D721Med (cell line): ENCODE measurements at places on chromosomes 12 and 14.

DNA sequence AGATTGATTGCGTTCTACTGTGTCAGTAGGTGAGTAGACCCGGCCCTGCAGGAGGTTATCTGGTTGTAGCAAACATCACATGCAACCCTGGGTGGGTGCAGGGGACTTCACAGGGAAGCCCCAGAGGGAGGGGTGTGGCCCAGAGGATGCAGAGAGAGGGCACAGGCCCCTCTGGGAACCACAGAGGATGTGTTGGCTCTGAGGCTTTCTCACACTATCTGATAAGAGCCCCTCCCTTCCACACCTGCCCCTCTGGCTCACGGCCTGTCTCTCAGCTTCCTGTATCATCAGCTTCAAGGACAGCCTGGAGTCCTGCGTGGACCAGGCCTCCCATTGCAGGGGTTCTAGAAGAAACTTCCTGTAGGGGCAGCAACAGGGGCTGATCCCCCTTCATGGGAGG, 101.9 kb downstream of the RIN3 start:
- DNase-seq, result no peak

GRCh38 chr14:101252443-101253214, 308.7 kb upstream of the DIO3 start:
- DNase-seq, result no peak

DNA sequence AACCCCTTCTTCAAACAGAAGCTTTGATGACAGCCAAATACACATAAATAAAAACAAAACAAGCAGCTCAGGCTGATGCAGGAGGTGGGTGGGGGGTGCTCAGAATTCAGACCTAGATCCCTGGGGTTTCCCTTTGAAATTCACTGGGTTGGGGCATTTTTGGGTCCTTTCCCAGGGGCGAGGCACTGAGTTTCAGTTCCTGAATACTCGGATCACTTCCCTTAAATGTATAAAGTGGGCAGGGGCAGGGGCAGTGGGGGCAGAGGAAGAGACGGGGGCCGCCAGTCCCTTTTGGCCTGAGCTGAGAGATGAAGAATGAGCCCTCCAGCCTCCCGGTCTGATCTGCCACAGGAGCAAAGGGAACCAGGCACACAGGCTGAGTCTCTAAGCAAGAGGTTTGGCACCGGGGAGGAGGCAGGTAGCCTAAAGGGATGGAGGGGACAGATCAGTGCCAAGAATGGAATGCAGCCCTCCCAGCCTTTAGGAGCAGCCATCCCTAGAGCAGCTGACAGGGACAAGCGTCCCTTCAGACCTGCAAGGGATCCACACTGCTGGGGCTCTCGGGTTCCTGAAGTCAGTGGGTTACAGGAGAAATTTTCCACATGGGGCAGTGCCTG, 20.3 kb downstream of the KDM2B start:
- DNase-seq, result no peak

- DNase-seq, result no peak
Observed at GRCh38 chr14:78363008-78363407, 192.8 kb downstream of the NRXN3 start.
